Amniotic stem cell (primary cell): ENCODE measurements at places on chromosomes 7 and 10.

GRCh38 chr10:131046194-131046593 lies 265.3 kb downstream of the TCERG1L start:
- no peak for DNase-seq

DNA sequence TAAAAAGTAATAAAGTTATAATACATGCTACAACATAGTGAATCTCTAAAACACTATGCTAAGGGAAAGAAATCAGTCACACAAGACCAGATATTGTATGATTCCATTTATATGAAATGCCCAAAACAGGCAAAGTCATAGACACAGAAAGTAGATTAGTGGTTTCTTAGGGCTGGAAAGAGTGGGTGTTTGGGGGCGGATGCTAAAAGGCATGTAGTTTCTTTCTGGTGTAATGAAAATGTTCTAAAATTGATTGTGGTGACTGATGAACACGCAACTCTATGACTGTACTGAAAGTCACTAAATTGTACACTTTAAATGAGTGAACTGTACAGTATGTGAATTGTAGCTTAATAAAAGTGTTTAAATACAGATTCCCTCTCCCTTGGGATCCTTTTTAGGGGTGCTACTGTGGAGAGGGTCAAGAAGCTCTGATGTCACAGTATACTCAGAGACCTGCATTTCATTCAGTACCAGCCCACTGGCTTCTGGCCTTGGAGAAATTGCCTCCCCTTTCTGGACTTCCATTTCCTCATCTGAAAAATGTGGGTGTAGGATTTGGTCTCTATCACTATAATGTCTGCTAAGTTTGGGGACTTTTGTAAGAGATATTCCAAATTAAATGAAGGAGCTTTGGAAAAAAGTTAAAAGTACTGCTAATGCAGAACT lies 46.4 kb downstream of the AOAH start:
- no peak for DNase-seq

GRCh38 chr7:55144333-55145317 lies 125.8 kb downstream of the EGFR start:
- DNase-seq: no peak

DNA sequence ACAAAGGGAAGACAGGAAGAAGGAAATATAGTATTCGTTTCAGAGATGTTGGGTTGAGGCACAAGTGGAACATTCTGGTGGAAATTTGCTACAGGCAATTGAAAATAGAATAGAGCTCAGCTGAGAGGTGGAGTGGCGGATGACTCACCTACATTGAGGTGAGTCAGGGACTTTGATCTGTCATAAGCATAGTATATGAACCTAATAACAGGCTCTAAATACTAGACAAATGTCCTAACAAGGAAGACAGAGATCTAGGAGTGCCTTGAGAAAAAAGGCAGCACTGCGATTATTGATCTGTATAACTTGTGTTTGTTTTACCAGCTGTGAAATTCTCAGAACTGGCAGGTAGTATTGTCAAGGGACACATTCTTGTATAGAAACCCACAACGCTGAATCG lies 907 bp upstream of the IFRD1 start:
- DNase-seq: no peak

DNA sequence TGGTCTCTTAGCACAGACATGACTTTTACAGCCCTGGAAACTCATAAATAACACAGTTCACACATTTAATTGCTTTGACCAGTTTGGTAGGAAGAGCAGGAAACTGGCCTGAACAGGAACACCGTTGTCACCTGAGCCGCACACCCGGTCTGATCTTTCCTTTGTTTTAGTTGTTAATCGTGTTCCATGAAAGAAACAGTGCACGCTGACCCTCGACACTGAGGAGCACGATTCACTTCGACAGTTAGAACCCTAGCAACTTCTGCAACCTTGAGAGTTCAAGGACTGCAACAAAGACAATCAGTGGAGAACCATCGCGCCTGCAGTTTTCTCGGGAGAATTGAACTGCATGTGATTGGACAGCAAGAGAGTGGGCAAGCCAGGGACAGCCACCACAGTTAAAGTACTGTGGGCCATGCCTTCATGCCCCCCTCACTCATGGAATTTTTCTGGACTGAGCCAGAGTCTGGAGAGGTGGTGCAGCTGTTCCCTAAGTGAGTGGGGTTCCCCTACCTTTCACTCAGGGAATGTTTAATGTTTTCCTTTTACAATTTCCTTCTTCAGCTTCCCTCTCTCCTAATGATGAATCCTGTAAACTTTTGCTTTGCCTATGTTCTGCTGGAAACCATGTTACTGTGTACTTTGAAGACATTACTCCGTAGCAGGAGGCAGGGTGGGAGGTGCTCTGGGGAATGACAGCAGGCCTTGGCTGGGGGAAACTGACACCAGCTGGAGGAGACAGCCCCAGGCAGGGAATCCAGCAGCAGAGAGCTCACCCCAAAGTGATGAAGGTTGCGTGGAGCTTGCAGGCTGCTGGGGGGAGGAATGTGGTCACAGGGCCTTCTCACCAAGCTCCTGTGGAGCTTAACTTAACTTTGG lies 198.7 kb downstream of the ZNF438 start:
- no peak for DNase-seq

GRCh38 chr10:29734640-29734961 lies 99.8 kb upstream of the SVIL start:
- no peak for DNase-seq

DNA sequence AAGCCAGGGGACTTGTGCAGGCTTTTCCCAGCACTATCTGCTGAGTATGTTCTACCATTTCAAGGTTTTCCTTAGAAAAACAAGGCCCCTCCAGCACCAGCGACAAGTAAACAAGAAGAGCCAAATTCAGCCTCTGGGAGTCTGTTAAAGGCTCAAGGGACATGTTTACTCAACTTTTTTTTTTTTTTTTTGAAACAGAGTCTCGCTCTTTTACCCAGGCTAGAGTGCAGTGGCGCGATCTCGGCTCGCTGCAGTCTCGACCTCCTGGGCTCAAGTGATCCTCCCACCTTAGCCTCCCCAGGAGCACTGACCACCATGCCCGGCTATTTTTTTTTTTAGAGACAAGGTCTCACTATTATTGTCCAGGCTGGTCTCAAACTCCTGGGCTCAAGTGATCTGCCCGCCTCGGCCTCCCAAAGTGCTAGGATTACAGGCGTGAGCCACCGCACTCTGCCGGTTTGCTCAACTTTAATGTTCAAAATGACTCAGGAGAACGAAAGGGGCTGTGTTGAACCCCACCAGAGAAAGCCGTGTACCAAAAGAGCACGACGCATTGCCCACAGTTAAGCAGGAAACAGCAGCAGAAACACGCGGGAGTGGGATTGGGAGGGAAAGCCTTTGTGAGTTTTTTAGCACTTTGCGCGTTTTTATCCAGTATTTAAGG lies 772 bp downstream of the PRDX3 start:
- DNase-seq: no peak

GRCh38 chr10:70417568-70417967 lies 13.6 kb downstream of the EIF4EBP2 start:
- no peak for DNase-seq

DNA sequence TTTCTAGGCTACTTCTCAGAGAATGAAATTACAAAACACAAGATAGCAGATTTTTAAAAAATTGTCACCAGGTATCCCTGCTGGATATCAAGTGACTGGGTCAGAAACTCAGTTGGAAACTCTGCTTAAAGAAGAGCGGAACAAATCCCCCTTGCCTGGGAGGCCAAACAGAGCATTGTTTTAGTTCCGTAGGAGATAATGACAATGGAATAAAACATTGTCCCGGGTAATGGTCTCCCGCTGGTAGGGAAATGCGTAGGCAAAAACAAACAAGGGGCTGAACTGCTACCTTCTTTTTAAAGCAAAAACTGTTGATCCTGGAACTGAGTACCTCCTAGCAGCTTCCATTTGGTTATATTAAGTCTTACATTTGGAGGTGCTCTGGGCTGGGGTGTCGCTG lies 21.3 kb upstream of the VAX1 start:
- DNase-seq: no peak

DNA sequence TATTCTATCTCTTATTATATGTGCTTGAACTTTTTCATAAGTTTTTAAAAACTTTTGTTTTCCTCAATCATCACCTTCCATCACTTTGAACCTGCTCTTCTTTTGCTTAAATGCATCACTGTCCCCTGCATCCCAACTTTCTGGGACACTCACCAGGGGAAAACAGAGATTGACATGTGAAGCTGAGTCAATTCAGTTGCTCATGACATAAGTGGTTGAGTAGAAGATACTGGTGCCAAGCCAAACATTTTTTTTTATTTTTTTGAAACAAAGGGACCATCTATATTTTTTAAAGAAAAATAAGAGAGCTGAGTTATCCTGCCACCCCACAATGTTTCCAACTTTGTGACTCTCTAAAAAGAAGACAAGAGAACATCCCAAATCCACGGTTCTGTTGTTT lies 61.8 kb upstream of the AHR start:
- no peak for DNase-seq

- no peak for DNase-seq
Measured at GRCh38 chr7:28086198-28086597, 94.4 kb downstream of the JAZF1 start.

DNA sequence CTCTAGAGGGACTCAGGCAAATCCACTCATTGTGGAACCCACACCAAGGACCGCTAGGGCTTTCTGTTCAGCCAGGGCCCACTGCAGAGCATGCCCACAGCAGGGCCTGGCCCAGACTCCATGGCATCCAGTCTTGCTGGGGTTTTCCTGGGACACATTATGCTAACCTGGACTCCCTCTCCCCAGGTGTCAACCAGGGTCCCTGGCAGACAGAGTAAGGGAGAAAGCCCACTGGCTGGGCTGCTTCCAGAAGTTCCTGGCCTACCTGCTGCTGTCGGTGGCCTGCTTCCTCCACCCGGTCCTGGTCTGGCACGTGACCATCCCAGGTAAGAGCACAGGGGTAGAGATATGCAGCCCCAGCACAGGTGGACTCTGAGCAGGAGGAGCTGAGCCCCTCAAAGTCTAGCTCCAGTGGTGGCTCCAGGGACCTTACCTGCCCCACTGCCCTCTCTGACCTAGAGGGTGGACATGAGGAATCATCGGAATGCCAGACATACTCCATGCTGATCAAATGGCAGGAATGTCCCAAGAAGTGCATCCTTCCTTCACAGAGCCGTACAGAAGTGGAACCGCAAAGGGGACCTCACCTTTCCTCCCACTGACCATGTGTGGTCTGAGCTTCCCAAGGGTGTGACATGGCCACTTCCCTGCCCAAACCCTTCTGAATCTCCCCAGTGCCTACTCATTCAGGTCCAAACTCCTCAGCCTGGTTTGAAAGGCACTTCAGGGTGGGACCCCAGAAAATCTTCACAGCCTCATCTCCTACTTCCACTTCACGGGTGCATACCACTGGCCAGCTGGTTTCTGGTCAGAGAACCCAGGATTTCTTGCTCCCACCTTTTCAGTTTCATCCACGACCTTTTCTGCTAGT lies 22.5 kb downstream of the TMEM72 start:
- DNase-seq: no peak

GRCh38 chr7:24812305-24812945 lies 55.2 kb upstream of the GSDME start:
- no peak for DNase-seq

DNA sequence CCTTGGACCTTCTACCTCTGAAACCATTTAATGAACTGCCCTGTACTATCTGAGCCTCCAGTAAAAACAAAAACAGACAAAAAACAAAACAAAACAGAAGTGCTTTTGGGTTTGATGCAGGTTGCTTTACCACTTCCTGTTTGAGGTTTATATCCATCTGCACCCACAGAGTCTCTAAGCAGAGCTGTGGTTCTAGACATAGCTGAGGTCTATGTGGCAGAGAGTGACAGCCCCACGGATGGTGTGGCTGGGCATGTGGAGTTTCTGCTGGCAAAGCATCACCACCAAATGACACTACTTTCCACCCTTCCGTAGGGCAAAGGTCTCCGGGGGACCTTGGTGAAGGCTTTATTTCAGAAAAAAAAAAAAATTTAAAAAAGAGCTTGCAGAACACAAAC lies 754.2 kb downstream of the GRID1 start:
- DNase-seq: no peak

DNA sequence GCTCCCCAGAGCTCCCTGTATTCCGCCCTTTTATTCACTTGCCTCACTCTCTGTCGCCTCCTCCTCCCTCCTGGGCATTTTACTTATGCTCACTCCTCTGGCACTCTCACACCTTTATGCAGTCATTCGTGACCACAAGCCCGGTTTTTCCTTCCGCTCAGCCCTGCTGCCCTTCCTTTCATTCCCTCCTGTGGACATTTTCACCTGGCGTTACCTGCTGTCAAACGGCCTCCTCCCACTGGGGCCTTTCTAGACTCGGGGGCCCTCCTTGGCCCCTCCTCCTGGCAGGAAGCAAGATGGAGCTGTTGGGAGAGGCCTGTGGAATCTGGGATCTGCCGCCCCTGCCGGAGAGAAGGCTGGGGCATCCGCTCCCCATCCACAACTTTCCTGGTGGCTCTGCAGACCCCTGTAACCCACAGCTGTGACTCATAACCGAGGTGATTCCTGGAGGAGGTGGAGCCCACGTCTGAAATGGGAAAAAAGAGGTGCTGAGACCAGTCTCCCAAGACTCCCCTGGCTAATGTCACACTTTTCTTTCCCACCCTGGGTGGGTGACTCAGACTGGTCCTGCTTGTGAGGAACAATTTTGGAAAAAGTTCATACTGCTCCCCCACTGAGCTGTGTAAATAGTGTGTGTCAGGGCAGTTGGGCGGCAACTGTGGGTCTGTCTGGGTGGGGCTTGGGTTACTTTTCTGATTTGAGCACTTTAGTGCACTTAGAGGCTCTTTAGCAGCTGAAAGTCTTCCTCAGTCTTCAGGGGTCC lies 1.2 kb downstream of the VCL start:
- no peak for DNase-seq

DNA sequence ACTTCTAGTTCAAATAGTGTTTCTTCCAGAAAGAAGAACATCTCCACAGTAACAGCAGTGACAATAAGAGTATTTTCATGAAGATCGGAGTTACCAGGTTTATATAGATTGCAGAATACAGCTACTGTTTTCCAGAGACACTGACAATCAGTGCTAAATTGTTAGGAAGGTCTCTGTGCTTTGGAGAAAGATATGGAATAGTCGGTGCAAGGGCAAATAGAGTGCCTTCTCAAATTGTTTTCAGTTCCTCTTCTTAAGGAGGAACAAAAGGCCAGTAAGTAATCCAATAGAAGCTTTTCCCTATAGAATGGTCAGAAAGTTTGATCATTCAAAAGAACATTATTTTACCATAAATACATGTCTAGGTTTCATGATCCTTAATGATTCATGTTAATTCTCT lies 2.6 kb upstream of the KIAA1217 start:
- no peak for DNase-seq

- no peak for DNase-seq
Measured at GRCh38 chr7:137836113-137836509, 10.7 kb downstream of the DGKI start.

- DNase-seq: no peak
Measured at GRCh38 chr10:59177836-59178235, 1.4 kb downstream of the PHYHIPL start.

DNA sequence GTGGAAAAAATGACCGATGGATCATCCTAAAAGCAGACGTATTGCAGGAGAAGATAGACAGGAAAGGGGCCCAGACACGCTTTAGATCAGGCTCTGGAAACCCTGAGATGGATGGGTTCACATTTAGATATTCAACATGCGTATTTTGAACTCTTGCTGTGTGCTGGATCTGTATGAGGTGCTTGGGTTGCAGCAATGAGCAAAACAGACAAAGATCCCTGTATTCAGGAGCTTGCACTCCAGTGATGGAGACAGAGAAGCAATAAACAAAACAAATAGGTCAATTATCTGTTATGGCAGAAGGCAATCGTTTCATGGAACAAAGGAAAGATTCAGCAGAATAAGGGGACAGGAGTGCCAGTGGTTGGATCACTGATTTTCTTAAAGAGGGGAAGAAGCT lies 201.9 kb upstream of the AGK start:
- no peak for DNase-seq

GRCh38 chr7:68248973-68249372 lies 1252.3 kb downstream of the TYW1 start:
- no peak for DNase-seq

- DNase-seq: no peak
Measured at GRCh38 chr7:144892761-144893160, 56.9 kb upstream of the TPK1 start.
